ENCODE measurements at places on chromosomes 11 and 22. TPM values are rescaled to one million over a fixed set of nuclear protein-coding genes. Genes with fewer than 3 reads are reported as not detected.

DNA sequence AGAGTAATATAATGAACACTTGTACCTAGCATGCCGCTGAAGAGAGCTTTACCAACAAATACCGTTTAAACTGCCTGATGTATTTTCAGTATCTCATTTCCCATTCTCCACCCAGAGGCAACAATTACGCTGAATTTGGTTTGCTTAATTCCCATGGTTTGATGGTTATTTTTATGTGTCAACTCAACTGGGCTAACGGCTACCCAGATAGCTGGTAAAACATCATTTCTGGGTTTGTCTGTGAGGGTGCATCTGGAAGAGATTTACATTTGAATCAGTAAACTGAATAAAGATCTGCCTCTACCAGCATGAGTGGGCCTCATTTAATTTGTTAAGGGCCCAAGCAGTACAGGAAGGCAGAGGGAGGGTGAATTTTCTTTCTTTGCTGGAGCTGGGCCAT lies 377.9 kb downstream of the DYNC2H1 start:
- DNase-seq, result no peak

DNA sequence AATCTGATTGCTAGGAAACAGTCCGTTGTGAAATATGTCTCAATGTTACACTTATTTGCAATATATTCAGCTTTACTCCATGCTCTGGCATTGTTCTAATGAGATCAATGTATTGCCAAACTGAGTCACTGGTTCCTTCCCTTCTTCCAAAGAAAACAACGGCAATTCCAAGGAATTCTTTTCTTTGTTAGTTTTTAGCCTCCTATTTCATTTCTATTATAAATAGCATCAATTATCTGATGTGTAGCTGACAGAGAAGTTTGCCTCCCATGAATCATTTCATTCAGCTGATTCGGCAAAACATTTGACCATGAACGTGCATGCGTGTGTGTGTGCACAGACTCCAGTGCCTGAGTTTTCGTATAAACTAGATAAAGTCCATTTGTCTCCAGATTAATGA lies 346.8 kb downstream of the ETS1 start:
- DNase-seq, result peak; percentile 36

- DNase-seq, result no peak
Measured at GRCh38 chr11:7471071-7471470, 14.2 kb upstream of the OLFML1 start.

DNA sequence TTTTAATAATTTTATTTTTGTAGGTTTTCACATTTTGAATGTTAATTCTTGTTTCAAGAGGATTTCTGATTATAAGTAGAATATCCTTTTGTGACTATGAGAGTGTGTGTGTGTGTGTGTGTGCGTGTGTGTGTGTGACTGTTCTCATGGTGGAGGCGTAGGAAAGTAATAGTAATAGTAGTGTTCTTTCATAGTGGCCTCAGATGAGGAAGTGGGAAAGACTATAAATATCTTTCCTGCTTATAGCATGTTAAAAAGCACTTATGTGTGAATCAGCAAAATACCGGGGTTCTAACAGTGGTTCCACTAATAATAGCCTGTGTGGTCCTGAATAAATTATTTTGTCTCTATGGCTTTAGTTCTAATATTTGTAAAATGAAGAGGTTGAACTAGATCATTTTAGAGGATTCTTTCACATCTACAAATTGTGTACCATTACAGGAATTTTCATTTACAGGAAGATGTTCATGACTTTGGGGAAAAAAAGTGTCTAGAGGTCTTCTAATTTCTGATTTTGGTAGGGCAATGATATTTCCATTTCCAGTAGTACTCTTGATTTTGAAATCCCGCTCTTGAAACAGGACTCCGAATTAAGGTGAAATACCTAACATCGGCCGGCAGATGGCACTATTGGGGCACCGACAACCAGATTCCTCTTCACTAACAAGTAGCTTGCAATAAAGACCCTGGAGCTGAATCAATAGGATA lies 29.9 kb upstream of the OR10G7 start:
- DNase-seq, result peak; percentile 92

- no peak for DNase-seq
Measured at GRCh38 chr11:122645847-122646246, 9.7 kb upstream of the UBASH3B start.

PTPRCAP gene
- total RNA-seq, result 1.2 TPM

UBQLN3 gene
- not detected for total RNA-seq

DNA sequence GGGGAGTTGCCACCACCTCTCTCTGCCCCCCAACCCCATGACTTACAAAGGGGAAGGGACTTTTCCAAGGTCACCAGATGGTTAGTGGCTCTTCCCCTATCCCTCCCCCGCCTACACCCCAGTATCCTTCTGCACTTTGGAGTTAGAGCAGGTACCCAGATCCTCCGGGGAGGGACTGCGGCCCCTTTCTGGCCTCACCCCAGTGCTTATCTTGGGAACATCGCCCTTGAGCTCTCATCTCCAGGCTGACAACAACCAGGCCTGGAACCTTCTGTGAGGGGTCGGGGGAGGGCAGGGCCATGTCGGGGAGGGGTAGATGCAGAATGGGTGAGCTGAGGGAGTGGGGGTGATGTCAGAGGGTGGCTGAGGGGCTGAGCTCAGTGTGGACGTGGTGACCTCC lies 7.5 kb upstream of the NAALADL1 start:
- DNase-seq, result no peak

DNA sequence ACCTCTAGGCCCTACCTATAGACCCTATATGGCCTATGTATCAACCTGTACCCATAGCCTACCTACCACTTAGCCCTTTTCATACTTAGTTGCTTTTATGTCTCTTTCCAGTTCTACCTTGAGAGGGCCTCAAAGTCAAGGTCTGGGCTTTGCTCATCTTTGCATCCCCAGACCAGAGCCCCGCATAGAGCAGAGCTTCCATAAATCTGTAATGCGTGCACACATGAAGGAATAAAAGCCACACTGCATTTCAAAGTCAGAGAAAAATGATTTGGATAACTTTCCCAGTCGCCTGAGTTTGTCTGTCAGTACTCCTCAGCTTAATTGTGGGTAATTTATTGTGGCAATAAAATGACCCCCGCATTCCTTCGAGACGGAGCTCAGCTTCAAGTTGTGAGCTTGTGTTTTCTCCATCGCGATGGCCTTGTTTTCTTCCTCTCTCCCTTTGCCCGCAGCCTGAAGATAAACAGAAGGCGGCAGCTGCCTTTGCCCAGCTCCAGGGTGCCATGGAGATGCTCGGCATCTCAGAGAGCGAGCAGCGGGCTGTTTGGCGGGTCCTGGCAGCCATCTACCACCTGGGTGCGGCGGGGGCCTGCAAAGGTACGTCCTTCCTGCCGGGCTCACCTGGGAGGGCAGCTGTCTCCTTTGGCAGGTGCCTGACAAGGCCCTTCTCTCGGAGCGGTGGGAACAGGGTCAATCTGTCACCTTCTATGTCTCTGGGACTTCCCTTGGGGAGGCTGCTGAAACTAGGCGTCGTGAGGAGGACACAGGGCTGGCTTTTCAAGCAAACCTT lies 55.7 kb downstream of the MYO18B start:
- DNase-seq, result no peak

- DNase-seq, result no peak
Measured at GRCh38 chr11:111629499-111629898, 27.2 kb downstream of the SIK2 start.

DNA sequence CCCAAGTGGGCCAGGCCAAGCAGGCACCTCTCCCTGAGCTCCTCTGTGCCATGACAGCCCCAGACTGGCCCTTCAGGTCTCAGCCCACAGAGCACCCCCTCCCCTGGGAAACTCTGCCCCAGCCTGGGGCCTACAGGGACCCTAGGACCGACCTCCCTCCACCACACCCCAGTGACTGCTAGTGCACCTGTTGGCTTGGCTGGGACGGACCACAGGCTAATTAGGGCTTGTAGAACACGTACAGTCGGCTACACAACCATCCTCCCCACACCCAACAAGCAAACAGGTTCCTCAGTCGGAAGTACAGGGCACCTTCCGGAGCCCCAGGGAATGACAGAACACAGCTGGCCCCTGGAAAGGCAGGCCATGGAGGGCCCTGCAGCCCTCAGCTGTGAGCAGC lies 4.3 kb downstream of the SBF1 start:
- no peak for DNase-seq

DNA sequence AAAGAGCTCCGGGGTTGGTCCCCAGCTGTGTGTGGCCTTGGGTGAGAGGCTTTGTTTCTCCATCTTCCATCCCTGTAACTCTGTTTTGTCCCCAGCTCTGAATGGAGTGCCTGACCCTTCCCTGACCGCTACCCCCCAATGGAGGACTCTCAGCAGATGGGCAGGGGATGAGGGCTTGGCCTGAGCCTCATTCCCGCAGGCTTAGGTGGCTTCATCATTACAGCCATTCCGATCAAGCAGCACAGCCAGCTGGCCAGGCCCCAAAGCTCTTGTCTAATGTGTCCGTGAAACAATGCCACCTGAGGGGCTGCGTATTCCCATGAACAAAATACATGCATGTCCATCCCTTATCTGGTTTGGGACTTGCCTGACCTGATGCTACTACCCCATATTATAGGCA lies 3.9 kb upstream of the CDC42EP2 start:
- DNase-seq, result peak; percentile 57

TNNI2 gene
- total RNA-seq, result 3,551 TPM

DNA sequence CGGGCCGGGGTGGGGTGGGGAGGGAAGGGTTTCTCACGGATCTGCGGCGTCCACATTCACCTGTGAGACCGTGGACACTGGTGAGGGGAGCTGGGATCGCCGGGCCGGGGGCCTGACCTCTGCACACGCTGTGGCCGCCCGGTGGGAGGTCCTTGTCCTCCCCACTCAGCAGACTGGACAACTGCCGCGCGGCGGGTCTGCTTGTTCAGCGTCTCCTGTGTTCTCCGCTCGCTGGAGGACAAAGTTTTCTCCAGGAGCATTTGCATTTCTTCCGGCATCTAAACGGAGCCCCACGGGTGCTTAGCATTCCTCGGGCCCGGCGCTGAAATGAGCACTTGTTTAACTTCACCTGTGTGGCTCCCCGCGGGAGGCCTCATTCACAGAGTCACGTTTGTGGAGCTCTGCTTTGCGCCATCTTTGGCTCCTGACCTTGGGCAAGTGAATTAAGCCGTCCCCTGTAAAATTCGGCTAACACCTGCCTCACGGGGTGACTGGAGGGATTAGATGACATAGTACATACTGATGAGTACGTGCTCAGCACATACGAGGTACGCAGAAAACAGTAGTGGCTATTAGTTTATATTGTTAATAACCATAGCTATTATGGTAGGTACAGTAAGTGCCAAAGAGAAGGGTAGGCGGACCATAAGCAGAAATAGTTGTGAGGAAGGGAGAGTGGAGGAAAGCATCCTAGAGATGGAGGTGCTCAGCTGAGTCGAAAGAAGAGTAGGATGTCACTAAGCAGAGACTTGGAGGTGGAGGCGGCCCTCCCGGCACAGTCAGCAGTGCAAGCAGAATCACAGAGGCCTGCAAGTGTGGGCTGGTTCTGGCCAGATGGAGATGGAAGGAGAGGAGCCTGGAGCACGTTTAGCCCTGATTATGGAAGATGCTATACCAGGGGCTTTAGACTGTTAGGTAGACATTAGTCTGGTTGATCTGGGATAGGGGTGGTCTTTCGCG lies 885 bp downstream of the TRMU start:
- DNase-seq, result no peak

RTN4RL2 gene
- total RNA-seq, result 0.21 TPM

LIF gene
- 0.51 TPM for total RNA-seq

KCNQ1OT1 gene
- 10.3 TPM for total RNA-seq

- DNase-seq, result no peak
Measured at GRCh38 chr11:17600316-17601255, 53.5 kb downstream of the OTOG start.

DNA sequence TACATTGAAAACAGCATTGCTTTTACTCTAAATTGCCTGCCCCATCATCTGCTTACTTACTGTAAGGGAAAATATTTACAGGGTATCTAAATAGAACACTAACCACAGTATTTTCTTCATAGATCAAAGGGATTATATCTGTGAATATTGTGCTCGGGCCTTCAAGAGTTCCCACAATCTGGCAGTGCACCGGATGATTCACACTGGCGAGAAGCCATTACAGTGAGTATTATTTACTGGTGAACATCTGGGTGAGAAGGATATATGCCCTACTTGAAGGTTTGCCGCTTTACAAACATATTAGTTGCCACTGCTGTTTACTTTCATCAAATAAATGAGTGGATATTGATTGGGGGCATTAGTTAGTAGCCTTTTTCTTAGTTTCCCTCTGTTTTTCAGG lies 5.9 kb upstream of the CNTF start:
- DNase-seq, result peak; percentile 13

- peak; percentile 40 for DNase-seq
Measured at GRCh38 chr11:94131718-94132115, 3.1 kb downstream of the PANX1 start.

GRCh38 chr11:56750190-56750589 lies 1.7 kb upstream of the OR9G4 start:
- no peak for DNase-seq

DNA sequence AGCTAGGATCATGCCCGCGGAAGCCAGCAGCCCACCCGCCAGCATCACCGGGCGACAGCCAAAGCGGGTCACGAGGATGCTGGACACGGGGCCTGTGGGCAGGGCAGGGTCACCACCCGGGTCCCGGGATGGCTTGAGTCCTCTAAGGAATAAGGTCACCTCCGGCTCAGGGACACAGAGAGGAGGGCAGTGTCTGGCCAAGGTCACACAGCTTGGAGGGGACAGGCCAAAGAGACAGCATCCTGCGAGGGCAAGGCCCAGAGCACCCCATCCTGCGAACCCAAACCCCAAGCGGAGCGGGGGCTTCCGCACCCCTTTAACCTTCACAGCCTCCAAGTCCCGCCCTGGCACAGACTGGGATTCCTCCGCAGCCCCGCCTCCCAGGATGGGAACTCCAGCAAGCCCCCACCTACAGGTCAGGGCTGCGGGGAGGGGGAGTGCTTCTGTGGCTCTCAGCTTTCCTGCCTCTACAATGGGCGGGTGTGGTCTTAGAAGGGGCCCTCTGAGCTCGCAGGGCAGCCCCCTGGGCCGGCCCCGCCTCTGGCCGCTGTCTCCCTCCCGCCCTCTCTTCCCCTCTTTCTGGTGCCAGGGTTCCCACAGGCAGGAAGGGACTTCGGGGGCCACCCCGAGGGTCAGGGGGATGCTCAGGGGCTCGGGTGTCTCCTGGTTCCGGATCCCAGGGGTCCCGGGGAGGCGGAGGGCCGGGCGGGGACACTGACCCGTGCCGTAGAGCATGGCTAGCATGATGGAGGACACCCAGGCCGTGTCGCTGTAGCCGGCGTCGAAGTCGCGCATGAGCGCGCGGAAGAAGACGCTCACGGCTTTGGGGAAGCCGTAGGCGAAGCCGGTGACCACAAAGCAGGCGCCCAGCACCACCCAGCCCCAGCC lies 1.8 kb downstream of the SLC16A8 start:
- DNase-seq, result no peak

POLR2F gene
- total RNA-seq, result 24.7 TPM

MAP6 gene
- total RNA-seq, result 8.9 TPM

EIF4ENIF1 gene
- 12.5 TPM for total RNA-seq

RTN4R gene
- 7.1 TPM for total RNA-seq

DNA sequence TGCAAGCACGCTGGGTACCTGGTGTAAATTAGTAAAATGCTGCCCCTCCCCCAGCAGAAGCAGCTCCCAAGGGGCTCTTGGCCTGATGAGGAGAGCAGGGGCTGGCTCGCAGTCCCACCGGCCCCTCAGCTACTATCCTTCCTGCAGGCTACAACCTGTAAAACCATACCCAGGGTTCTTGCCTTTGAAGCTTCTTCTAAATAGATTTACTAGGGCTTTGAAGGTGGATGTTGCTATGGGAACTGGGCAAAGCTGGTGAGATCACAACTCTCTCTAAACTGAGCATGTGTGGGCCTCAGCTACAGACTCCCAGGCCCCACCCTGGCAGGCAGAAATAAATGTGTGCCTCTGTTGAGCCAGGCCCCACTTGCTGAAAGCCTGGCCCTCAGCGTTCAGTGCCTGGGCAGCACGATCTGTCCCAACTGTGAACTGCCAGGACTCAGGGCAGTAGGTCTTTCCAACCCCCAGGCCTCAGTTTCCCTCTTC lies 18.5 kb downstream of the CD5 start:
- peak; percentile 85 for DNase-seq

BIK gene
- 1.0 TPM for total RNA-seq

All from tongue (tissue), 3 donors.